Stimulated activated CD4-positive, alpha-beta T cell treated with anti-CD3 and anti-CD28 coated beads, TNF-alpha, amount 100 ng/mL, for 1 hour (primary cell): ENCODE measurements at places on chromosomes 16 and 17.

DNA sequence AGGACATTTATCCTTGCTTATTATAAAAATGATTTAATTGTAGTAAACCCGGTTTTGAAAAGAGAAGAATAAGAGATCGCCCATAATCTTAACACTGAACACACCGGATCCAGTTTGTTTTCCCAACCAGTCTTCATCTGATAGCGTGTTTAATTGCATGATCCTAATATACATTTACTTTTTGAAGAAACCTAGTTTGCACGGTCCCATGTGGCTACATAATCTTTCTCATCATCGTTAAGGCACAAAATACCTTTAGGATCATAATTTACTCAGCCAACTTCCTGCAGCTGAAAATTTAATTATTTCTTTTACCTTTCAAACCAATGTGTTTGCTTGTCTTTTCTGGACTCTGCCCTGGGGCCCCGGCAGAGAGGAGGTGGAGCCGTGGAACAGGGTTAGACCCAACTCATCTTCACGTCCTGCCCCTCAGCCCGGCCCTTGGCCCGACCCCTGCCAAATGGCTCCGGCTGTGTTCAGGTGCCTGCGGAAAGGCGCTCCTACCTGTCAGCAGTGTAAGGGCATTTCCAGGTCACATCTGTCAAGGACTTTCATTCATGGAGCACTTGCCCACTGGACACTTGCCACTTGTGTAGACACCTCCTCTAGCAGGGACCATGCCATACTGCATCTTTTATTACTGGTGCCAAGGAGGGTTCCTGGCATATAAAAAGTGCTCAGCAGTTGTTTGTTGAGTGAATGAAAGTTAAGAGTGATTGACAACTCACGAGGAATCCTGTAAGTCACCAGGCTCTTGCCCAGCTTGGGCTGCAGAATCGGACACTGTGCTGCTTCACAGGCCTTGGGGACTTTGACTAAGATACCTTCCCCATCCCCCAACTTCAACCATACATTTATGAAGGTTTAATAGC lies 28.6 kb downstream of the SMARCE1 start:
- DNase-seq = no peak

GRCh38 chr17:30597776-30598288 lies 120.6 kb downstream of the GOSR1 start:
- no peak for DNase-seq

GRCh38 chr17:81420769-81421462 lies 25.7 kb downstream of the BAHCC1 start:
- DNase-seq = no peak

- DNase-seq = no peak
Measured at GRCh38 chr17:62680541-62681052, 53.1 kb downstream of the MRC2 start.

DNA sequence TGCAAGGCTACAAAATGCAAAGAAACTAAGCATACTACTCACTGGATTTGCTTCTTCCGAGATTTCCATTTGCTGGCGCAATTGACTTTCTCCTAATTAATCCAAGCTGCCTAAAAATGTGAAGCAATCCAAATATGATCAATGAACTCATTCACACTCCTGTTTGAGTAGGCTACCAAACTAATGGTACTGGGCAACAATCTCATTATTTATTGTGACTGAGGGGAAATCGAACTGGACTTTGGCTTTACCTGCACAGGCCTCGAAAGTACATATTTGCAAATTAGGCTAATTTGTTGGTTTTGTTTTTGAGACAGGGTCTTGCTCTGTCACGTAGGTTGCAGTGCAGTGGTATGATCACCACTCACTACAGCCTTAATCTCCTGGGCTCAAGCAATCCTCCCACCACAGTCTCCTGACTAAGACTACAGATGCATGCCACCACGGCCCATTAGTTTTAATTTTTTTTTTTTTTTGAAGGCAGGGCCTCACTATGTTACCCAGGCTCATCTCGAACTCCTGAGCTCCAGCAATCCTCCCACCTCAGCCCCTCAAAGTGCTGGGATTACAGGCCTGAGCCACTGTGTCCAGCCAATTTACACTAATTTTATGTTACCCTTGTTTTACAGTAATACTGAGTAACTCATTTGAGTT lies 2.6 kb downstream of the ERI2 start:
- DNase-seq = no peak

DNA sequence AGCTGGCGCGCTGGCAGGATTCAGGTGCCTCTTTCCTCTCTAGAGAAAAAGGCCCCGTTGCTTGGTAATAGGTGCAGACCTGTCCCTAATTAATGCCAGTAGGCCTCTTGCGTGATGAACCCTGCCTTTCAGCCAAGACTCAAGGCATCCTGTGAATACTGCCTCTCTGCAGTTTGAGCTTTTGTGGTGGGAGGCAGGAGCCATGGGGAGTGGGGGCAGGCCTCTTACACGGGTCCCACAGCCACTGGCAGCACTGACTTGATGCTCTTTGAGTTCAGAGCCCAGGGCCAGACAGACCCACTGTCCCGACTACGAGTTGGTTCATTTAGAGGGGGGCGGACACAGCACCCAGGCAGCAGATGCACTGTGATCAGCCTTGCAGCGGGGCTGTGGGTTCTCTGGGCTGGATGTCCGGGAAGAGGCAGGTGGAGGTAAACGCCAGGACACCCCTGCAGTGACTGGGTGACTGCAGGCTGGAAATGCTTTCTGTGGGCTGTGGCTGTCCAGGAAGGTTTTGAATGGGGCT lies 237.0 kb downstream of the SEC14L1 start:
- DNase-seq = no peak
